ENCODE measurements at places on chromosomes 12 and 14. TPM values are rescaled to one million over a fixed set of nuclear protein-coding genes. Genes with fewer than 3 reads are reported as not detected.
A peak's percentile ranks its signal among the peaks of the same experiment; 100 is the strongest.

DNA sequence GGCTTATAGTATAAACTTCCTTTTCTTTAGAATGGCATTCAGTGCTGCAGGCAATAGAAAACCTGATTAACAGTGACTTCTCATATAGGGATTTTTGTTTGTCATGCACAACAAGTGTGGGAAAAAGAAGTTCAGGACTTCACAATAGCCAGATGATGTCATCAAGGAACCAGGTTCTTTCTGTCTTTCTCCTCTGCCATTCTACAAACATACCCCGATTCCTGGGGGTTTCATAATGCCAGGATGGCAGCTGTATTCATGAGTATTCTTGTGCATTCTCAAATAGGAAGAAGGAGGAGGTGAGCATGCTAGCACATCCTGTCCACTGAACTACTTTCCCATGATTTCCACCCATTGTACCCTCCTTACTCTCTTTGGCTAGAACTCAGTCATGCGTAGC, 182.7 kb upstream of the EEA1 start:
- DNase-seq, result no peak

DNA sequence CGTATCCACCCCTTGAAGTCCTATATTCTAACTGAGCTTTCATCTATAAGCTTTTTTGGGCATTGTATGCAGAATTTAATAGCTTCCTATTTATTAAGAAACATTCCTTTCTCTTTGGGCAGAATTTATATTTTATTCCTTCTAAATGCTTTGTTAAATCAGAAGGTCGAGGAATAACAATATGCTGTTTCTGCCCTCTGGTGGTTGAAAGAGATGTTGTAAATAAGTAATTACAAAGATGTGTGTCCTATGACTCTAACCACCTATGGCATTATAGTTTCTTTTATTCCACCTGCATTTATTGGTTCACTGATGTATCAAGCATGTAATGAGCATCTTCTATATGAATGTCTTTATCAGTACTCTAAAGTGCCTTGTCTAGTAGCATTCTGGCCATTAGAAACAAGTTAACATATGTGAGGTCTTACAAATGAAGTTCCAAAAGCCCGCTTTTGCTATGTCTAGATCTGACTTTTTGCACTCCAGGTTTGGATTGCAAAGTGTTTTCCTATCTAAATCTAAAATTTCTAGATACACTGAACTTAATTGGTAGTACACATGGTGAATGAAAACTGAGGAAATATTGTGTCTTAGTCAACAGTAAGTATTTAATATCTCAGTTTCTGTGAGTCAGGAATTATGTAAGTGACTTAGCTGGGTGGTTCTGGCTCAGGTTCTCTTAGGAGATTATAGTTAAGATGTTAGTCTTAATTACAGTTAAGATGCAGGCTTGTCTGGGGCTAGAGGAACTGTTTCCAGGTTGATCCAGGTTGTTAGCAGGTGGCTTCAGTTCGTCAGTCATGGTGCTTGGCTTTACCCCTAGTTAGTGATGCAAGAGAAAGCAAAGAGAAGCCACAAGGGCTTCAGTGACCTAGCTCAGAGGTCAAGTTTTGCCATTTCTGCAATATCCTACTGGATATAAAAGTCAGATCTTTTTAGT, 57.5 kb downstream of the PLEKHA5 start:
- DNase-seq, result no peak

GRCh38 chr14:76050797-76051392, 65.3 kb downstream of the IFT43 start:
- no peak for DNase-seq

The KRT72 gene
- total RNA-seq, result not detected

DNA sequence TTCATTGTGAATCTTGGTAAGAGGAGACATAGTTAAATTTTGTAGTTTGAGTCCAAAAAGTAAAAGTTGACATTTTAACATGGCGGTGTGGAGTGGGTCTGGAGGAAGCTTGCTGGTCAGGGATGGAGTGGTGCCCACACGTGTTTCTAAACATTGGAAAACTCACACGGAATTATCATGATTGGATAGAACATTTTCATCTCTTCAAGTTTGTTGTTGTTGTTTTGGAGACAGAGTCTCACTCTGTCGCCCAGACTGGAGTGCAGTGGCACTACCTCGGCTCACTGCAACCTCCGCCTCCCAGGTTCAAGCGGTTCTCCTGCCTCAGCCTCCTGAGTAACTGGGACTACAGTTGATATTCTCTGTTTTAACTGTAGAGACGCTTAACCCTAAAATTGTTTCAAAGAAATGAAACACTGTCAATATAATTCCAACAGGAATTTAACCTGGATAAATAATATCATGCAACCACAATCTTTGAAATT, 502 bp upstream of the MBIP start:
- peak; percentile 7 for DNase-seq

The SERPINA9 gene
- total RNA-seq, result not detected

The SERPINA10 gene
- not detected for total RNA-seq

DNA sequence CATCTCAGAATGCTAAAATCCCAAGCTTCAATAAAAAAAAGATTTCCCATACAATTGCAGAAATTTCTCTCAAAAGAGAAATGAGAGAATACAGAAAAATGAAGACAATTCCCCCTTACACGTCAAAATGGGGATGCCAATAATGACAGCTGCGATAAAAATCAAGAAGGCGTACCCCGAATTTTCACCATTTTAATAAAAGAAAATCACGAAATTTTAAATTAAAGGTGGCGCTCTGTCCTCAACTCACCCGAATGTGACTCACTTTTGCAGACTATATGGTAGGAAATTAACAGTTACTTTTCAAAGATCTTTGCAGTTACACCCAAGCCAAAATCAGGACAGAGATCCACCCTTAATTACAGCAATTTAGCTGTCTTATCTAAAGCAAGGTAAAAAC, 2.1 kb downstream of the ATP2B1 start:
- no peak for DNase-seq

DNA sequence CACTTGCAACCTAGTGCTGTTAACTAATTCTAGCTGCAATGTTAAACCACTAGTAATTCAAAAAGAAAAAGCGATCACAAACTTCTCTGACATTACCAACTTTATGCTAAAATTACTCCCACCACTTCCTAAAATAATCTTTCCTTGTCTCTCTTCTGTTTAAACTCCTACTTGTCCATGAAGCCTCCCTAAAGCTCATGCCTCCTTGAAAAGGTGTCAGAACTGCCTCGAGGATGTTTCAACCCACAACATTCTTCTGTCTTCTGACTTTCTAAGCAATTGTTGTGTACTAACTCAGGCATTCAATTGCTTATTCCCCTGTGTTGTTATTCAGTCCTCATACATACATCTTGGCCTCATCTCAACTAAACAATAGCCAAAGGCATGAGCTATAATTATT, 5.9 kb downstream of the GNPTAB start:
- DNase-seq, result no peak

- DNase-seq, result no peak
Observed at GRCh38 chr12:102144221-102144620, 24.2 kb downstream of the PARPBP start.

DNA sequence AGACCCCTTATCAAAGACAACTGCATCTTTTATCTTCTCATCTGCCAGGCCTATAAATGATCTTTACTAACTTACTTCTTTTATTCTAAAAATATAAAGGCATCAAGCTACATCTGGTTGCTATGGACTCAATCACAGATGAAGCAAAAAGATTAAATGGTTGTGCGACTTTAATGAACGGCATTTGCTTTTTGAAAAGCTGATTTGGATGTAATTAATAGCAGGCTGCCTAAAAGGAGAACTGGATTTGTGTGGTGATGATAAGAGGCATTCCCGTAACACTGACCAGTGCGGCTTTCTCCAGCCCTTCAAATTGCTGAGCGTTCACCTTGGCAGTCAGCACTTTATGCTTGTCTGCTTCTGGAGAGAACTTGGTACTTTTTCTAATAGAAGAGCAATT, 103.8 kb downstream of the ARMH4 start:
- no peak for DNase-seq

GRCh38 chr12:59005193-59005955, 85.1 kb upstream of the LRIG3 start:
- DNase-seq, result no peak

GRCh38 chr14:50116966-50117365, 594 bp upstream of the VCPKMT start:
- no peak for DNase-seq

DNA sequence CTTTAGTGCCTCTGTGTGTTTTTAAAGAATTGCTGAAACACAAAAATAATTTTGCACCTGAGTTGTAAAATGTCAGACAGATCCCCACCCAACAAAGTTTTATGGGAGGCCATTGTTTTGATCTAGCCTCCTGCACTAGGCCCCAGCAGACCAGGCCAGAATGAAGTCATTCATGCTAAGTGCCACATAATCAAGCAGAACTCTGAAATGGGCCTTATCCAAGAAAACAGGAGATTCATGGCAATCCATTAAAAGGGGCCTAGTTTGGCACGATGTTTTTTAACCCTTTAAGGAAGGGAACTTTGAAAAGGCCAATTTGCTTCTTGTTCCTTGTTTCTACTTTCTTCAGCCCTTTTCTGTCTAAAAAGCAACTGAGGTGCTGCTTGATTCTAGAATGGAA, 260.9 kb downstream of the ITPR2 start:
- DNase-seq, result no peak

DNA sequence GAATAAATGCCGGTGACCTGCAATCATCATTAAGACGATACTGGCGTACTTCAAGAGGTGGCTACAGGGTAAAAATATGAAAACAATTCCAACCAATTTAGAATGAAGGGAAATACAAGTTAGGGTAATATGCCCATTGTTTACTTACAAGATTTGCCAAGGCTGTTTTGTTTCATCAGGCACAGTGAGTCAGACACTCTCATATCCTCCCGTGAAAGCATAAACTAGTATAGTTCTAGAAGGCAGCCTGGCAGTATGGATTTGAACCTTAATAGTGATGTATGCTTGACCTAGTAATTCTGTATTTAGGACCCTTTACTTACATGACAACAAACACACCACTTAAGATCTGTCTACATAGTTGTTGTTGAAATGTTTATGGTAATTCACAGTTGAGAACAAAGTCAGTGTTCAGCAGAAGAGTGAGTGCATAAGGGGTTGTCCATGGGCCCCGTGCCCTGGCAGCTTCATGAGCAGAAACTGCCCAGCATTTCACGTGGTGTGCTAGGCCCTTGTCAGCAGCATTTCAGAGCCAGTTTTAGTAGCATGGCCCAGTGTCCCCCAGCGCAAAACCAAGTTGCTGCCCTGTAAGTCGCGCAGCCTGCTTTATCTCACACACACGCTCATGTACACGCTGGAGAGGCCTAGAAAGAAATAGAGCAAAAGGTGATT, 80.8 kb downstream of the EP400 start:
- DNase-seq, result peak; percentile 58

The MEG3 gene
- total RNA-seq, result 9.7 TPM

DNA sequence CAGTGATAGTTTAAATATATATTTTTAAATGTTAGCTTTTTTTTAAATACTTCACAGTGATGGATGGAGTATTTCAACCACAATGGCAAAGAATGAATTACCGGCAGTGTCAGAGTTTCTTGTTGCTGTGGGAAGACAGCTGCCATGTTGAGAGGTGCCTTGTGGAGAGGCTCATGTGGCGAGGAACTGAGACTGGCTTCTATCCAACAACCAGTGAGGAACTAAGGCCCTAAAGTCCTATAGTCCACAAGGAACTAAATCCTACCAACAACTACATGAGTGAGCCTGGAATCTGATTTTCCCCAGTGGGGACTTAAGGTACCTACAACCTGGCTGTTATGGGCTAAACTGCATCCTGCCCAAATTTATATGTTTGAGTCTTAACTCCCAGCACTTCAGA, 220.2 kb upstream of the PLEKHG7 start:
- no peak for DNase-seq

- DNase-seq, result no peak
Observed at GRCh38 chr12:53803194-53803593, 51.4 kb upstream of the CISTR start.

The GLIPR1L1 gene
- not detected for total RNA-seq

GRCh38 chr12:67410667-67411067, 141.5 kb downstream of the CAND1 start:
- no peak for DNase-seq

The YEATS4 gene
- total RNA-seq, result 12.9 TPM

- no peak for DNase-seq
Observed at GRCh38 chr12:45893240-45893639, 97.1 kb downstream of the SCAF11 start.

GRCh38 chr14:24139272-24139934, 2.0 kb downstream of the EMC9 start:
- DNase-seq, result no peak

The CCDC60 gene
- not detected for total RNA-seq

DNA sequence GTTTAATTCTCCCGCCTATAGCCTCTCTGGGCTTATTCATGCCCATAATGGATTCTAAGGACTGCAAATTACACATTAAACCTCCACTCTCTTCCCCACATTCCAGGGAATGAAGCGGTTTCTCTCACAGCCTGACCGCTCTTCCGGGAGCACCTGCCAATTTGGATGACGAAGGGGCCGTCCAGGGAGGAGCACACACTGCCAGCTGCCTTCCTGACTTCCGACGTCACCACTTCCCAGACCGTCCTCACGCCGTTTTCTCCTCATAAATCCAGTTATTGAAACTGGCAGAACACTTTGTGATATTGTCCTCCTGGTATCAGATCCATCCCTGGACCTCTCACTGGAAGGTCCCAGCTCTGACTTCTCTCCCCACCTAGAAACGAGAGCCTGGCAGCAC, 87.6 kb downstream of the GCH1 start:
- no peak for DNase-seq

DNA sequence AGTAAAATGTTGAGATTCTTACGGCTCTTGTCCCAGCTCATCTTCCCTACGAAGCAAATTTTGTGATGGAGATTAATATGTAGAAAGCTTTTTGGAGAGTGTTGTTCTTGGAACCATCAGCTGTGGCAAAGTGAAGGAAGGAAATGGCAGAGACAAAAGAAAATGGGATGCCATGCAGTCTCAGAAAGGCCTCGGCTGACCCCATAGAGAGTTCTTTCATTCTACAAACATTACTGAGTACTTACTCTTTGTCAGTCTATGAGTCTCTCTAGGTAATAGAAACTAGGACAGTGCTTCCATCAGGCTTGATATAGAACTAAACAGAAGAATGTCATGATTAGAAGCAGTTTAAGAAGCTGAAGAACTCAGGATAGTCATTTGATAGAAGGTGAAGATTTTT, 134.1 kb downstream of the PLEKHA5 start:
- DNase-seq, result no peak

Data from heart left ventricle (tissue), 16 donors.